Activated CD8-positive, alpha-beta T cell treated with anti-CD3 and anti-CD28 coated beads for 36 hours (primary cell): ENCODE measurements at places on chromosomes 1 and 21. TPM values are rescaled to one million over a fixed set of nuclear protein-coding genes. Genes with fewer than 3 reads are reported as not detected.

DNA sequence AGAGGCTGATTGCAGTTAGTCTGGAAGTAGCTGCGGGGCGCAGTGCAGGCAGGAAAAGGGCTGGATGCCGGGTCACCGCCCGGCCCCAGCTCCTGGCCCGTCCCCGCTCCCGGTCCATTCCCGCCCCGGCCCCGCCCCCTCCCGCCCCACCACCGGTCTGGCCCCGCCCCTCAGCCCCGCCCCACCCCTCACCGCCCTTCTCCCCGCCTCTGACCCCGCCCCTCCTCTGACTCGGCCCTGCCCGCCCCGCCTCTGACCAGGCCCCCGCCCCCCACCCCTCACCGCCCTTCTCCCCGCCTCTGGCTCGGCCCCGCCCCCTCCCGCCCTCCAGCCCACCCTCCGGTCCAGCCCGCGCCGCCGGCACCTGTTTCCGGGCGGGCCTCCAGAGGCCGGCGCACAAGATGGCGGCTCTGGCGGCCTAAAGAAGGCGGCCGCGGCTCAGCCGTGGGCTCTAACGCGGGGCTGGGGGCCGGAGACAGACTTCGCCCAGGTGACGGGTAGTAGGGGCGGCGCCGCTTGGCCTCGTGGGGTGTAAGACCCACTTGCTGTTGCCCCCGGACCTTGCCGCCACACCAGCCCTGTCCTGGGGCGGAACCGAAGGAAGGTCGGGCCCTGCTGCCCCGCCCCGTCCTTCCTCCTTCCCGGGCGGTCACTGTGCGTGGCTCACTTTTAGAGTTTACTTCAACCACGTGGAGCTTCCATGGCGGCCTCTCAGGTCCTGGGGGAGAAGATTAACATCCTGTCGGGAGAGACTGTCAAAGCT, at the start of gene UBIAD1:
Gene UBIAD1 (plus strand): TSS at position 367 of the 763 bp plus-strand sequence. CDS start 334 bp downstream, at position 701.
- peak within 1 kb of the TSS; percentile 92 for H3K27ac ChIP-seq
- H3K4me1 ChIP-seq = peaks cover 29% of the 10 kb centered on the region
- peak; percentile 85 for DNase-seq
- peaks cover 27% of the 10 kb centered on the region for H3K36me3 ChIP-seq
- no peaks in the 10 kb centered on the region for H3K27me3 ChIP-seq

SYCP1 gene
- total RNA-seq = not detected

DNA sequence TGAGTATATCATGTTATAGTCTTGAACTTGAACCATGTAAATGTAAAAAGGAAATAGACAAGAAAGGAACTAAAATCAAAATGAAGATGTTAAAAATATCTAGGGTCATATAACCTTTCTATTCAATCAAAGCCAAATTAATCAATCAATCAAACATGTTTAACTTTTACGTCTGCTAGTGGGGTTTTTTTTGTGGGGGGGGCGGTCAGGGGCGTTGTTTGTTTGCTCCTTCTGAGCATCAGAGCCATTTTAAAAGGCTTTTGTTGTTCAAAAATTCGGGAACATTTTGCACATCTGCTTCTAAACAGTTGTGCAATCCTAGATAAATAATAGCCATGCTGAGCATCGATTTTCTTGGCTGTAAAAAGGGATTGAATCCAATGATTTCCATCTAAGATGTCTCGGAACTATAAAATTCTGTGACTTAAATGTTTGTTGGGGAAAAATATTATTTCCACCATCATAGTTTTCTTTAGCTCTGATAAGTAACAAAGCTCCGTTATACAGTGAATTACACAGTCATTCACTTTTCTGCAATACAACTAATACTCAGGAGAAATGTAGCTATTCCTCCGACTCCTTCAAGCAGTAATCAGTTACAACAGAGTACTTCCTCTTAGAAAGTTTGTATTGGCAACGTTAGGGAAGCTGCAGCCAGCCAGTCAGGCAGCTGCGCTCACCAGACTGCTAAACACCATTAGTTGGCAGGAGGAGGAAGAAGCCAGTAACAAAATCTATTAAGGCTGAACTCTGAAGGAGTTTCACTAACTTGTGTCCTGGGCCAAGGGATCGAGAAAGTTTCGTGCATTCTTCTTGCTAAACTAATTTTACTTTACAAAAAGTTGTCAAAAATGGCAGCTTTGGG, 2.2 kb downstream of the SPATA6 start:
- H3K27me3 ChIP-seq = peaks cover 16% of the 10 kb centered on the region
- H3K4me3 ChIP-seq = peak overlapping the region; percentile 79
- no peak overlapping the region for H3K27ac ChIP-seq

GRCh38 chr1:64546013-64546412, 76.1 kb downstream of the CACHD1 start:
- H3K4me3 ChIP-seq = no peak overlapping the region
- no peaks in the 10 kb centered on the region for H3K27me3 ChIP-seq
- DNase-seq = no peak
- H3K36me3 ChIP-seq = no peaks in the 10 kb centered on the region
- peaks cover 48% of the 10 kb centered on the region for H3K4me1 ChIP-seq
- no peak overlapping the region for H3K27ac ChIP-seq

SLC19A2 gene
- 6.4 TPM for total RNA-seq

- peaks cover 10% of the 10 kb centered on the region for H3K36me3 ChIP-seq
- H3K27ac ChIP-seq = no peak overlapping the region
- peaks cover 3% of the 10 kb centered on the region for H3K4me1 ChIP-seq
- H3K27me3 ChIP-seq = no peaks in the 10 kb centered on the region
These were observed 88.4 kb downstream of the SDCCAG8 start for GRCh38 chr1:243343970-243344937.

ERICH3 gene
- not detected for total RNA-seq

DNA sequence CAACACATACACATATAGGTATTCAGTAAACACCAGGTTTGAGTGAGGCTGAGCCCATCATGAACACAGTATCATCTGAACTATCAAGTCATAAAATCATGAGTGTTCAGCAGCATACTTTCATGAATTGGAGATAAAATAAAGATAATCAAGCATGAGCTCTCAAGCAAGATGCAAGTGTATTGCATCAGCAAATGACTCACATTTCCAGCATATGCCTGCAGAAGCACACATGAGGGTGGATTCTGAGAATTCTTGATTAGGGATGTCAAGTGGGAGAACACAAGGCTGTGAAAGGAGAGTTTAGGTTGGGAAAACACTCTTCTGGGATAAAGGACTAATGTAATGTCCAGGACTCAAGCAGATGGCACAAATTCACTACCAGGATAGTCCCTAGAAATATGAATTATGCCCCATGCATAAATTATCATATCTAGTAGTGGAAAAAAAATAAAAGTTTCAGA, 299.2 kb downstream of the SRGAP2C start:
- H3K36me3 ChIP-seq = peaks cover 21% of the 10 kb centered on the region
- no peak overlapping the region for H3K4me3 ChIP-seq
- H3K27me3 ChIP-seq = no peaks in the 10 kb centered on the region
- DNase-seq = peak; percentile 22

LRRC38 gene
- total RNA-seq = not detected

- H3K4me3 ChIP-seq = no peak overlapping the region
- H3K4me1 ChIP-seq = no peaks in the 10 kb centered on the region
- H3K27me3 ChIP-seq = peaks cover 13% of the 10 kb centered on the region
- H3K27ac ChIP-seq = no peak overlapping the region
- no peak for DNase-seq
These were observed 7.6 kb upstream of the PLA2G2D start for GRCh38 chr1:20126806-20127440.

DNA sequence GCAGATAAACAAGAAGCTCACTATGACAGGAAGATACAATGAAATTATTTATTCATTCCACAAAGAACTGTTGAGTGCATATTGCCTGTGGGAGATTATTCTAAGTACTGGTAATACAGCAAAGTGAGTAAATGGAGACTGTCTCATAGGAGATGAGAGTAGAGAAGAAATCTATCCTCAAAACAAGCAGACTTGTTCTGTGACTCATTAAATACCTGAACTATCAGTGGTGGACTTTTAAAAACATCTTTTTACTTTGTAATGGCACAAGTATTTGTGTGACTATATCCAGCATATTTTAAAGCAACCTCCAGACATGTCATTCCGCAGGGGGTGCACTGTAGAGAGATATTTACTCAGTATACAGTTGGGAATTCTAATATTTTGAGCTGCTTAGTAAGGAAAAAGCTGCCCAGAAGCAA, 259.2 kb downstream of the FMN2 start:
- no peak for DNase-seq
- H3K4me1 ChIP-seq = no peaks in the 10 kb centered on the region
- no peak overlapping the region for H3K4me3 ChIP-seq
- H3K27me3 ChIP-seq = no peaks in the 10 kb centered on the region
- H3K27ac ChIP-seq = no peak overlapping the region

- H3K27ac ChIP-seq = no peak overlapping the region
- peaks cover 16% of the 10 kb centered on the region for H3K36me3 ChIP-seq
- no peak overlapping the region for H3K4me3 ChIP-seq
- H3K27me3 ChIP-seq = no peaks in the 10 kb centered on the region
These were observed 118.7 kb upstream of the SGIP1 start for GRCh38 chr1:66415281-66415680.

TNFRSF1B gene
- total RNA-seq = 191 TPM
